ENCODE measurements at places on chromosomes 16 and 17.

DNA sequence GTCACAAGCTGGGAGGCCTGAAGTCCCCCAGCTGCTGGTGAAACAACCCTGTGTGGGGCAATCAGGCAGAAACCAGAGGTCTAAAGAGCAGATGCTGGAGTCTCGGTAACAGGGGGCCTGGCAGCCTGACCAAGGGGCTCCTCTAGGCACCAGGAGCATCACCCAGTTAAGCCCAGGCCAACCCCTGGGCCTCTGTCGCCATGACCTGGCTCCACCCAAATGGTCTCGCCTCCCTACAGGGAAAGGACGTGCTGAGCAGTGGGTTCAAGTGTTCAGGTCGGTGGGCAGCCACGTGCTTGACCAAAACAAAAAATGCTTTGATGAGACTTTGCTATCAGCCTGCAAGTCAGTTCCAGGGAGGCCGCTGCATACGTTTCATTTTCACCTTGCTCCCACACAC, 240.3 kb downstream of the ZNF423 start:
- no peak for DNase-seq

- peak; percentile 78 for DNase-seq
These were observed 4.3 kb downstream of the CAMKK1 start for GRCh38 chr17:3888343-3889171.

- no peak for DNase-seq
These were observed 28.8 kb downstream of the IGFBP4 start for GRCh38 chr17:40471846-40472732.

- no peak for DNase-seq
These were observed 42.9 kb downstream of the PIGL start for GRCh38 chr17:16259926-16260325.

DNA sequence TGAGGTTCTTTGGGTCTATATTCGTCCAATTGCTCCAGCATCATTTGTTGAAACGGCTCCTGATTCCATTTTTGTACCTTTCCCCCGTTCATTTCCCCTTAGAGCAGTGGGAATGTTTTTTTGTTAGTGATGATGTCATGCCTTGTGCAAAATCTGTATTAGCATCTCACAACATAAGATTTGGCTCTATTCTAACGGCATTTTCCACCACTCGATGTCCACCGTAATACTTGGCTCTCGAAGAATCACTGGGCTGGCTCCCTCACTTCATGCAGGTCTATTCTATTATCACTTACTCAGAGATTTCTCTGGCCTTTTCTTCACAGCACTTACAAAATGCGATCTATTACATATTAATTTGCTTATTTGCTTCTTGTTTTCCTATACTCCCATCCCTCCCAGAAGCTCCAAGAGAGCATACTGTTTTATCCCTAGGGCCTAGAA, 571 bp upstream of the NME1 start:
- no peak for DNase-seq

DNA sequence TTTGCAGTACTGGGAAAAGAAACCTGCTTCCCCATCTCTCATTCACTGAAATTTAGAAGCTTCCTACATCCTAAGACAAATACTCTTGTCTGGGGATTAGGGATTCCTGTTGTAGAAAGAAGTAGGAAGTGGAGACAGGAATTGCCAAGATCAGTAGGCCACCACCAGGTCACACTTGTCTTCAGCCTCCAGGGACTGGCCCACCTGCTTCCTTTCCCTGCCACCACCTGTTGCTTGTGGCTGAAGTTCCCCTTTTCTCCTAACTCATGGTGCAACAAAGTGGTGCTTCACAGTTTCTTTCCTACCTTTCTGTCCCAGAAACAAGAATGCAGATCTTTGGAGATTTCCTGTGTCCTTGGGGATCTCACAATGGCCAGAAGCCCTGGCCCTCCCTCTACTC, 82.4 kb downstream of the WNT3 start:
- DNase-seq = no peak

DNA sequence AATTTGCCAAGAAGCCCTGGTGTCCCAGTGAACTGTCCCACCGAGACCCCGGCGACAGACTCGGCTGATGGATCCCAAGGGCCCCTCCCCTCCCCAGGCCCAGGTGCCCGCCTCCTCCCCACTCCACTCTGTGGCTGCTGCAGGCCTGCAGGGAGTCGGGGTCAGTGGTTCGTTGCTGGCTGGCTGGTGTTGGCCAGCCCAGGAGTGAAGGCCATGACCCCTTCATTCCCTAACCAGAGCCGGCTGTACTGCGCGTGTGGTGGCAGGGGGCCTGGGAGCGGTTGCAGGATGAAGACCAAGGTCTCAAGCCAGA, 9.2 kb upstream of the TBX2 start:
- DNase-seq = no peak

GRCh38 chr17:74361230-74362068, at the start of gene BTBD17:
TSS of gene BTBD17 (minus strand) at chr17:74361868. CDS start at chr17:74361819, 49 bp downstream.
- peak; percentile 63 for DNase-seq

GRCh38 chr16:53061701-53062159, 6.9 kb downstream of the CHD9 start:
- DNase-seq = peak; percentile 80

DNA sequence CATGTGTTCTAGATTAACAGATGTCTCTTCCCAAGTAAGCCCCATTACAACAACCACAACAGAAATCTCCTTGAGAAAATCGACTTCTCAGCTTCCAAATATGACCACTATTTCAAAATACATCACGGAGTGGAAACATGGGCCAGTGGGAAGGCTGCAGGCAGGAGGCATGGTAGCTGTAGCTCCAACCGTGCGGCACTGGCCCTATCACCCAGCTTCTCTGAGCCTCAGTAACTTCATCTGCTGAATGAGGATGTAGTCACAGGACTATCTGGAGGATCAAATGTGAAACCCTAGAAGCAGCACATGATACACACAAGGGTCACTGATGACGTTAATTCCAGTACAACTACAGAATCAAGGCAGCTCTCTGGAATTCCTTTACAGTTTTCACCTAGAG, 112.2 kb downstream of the VPS53 start:
- no peak for DNase-seq

GRCh38 chr17:42918902-42919521, 18.4 kb downstream of the G6PC1 start:
- DNase-seq = no peak

DNA sequence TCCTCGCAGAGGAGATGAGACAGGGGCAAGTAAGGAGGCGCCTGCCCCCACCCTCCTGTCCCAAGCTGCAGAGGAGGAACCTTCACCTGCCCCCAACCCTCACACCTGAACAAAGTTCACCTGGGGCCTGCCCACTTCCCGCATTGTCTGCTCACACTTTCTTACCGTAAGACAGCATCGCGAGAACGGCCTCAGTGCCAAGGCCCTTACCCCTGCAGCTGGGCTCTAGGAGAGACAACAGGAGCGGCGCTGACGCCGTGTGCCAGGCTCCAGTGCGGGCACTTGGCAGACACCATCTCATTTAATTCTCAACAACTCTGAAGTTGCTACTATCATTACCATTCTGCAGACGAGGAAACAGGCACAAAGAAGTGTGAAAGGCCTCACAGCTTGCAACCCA, 4.1 kb downstream of the NAT9 start:
- DNase-seq = no peak

DNA sequence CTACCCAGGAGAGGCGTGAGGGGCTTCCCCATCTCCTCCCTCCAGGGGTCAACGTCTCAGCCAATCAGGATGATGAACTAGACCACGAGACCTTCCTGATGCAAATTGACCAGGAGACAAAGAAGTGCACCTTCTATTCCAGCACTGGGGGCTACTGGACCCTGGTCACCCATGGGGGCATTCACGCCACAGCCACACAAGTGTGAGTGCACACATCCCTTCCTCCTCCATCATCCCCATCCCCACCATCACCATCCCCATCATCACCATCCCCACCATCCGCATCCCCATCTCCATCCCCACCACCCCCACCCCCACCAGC, 6.8 kb downstream of the FSCN2 start:
- no peak for DNase-seq

DNA sequence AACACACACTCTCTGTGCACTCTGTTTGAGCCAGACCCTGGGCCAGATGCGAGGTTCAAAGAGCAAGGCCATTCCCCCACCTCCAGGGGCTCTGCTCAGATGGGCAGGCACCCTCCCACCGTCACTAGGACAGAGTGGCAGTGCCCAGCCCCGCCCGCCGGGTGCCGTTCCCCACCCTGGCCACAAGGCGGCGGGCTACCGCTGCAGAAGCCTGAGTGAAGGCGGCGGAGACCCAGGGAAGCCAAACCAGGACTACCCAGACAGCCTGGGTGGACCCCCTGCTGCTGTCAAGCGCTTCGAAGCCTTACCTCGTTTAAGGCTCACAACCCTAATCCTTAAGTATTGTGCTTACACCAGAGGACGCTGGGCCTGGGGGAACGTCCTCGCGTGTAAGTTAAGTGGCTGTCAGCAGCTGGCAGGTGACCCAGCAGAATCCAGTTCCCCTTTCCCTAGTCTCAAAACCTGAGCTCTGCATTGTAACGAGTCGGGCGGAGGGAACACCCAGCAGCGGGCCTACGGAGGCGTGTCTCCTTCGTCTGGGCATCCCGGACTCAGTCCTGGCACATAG, 4.5 kb downstream of the ARHGAP27 start:
- DNase-seq = peak; percentile 68

GRCh38 chr16:89696670-89697128, 4.8 kb downstream of the SPATA2L start:
- peak; percentile 22 for DNase-seq

GRCh38 chr16:53576210-53576609, 73.2 kb upstream of the AKTIP start:
- DNase-seq = no peak

- DNase-seq = no peak
These were observed 2.8 kb downstream of the USP22 start for GRCh38 chr17:21039839-21040575.

DNA sequence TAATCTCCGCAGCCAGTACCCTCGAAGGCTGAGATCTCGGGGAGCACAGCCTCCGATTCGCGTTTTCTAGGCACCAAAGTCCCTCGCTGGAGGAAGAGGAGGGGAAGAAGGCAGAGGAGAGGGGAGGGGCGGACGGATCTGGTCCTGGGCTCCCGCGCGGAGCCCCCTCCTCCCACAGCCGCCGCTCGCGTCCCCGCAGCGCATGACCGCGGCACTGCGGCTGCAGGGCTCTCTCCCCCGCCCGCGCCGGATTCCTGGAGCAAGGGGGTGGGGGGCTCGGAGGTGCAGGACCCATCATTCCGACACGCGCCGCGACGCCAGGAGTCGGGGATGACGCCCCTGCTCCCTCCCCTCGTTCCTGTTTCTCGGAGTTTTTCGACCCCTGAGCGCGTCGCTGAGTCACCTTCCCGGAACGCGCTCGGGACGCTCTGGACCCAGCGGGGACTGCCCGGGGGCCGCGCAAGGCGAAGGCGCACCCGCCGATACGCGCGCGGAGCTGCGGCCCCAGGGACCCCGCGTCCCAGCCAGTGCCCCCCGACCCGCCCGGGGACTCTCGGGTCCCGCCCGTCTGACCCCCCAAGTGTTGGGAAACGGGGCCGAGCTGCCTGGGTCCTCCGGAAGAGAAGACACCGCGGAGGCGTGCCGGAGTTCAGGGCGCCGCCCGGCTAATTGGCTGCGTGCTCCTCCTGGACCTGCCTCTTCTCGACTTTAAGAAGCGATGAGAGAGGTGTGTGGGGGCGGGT, 1.4 kb upstream of the SPHK1 start:
- DNase-seq = peak; percentile 75

DNA sequence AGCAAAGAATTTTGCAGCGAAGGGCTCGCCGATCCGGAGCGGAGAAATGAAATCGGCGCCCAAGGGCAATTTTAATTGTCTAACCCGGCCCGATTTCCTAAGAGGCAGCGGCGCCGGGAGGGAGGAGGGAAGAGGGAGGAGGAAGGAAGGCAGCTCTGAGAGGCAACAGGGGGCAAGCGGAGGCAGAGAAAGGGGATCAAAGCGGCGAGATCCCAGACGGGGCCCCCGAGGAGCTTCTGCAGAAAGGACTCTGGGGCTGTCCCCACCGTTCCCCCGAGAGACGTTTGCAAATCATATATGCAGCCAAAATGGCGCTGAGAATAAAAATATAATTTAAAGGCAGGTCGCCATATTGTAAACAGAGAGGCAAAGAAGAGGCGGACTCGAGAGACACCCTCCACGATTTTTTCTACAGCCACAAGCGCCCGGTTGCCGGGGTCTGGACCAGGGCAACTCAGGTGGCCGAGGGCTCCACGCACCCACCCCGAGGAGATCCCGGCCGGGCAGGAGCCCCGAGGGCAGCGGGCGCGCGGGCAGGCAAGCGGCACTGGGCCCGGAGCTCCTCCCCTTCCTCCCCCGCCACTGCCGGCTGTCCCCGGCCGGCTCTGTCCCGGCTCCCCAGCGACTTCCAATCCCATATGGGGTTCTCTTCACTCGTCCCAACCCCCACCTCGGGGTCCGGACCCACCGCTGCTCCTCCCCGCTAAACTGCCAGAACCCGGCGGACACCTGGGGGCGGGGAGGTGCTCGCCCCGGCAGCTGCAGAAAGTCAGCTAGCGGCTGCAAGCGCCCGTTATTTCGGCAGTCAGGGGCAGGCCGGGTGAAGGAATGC, 1.9 kb downstream of the PHF12 start:
- DNase-seq = peak; percentile 79

DNA sequence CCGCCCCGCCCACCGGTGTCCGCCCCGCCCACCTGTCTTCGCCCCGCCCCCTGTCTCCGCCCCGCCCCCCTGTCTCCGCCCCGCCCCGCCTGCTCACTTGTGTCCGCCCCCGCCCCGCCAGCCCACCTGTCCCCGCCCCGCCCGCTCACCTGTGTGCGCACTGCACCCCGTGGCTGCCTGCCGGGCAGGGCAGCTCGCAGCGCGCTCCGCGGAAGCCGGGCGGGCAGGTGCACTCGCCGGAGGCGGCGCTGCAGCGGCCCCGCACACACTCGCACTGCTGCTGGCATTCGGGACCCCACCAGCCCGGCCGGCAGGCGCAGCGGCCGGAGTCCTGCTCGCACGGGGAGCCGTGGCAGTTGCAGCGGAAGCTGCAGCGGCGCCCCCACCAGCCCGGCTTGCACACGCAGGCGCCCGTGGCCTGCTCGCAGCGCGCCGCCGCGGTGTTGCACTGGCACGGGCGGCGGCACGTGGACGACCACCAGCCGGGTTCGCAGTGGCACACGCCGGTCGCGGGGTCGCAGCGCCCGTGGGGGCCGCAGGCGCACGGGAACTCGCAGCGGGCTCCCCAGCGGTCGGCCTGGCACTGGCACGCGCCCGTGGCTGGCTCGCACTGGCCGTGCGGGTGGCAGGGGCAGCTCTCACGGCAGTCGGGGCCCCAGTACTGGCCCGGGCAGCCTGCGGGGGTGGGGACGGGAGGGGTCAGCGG, 2.1 kb downstream of the SCARF1 start:
- DNase-seq = peak; percentile 81

- no peak for DNase-seq
These were observed 778.6 kb downstream of the CDH11 start for GRCh38 chr16:64343061-64343819.

All from left colon (tissue), 2 donors.